Left ventricle myocardium inferior (tissue), 1 donor: ENCODE measurements at places on chromosomes 5 and 9. TPM values are rescaled to one million over a fixed set of nuclear protein-coding genes. Genes with fewer than 3 reads are reported as not detected.

The DOK3 gene
- 3.3 TPM for total RNA-seq

The EEIG1 gene
- 20.7 TPM for total RNA-seq

The PCDHGA8 gene
- total RNA-seq: 8.5 TPM

The TSSK1B gene
- total RNA-seq: not detected

The EXOC3 gene
- total RNA-seq: 46.2 TPM

The CDX1 gene
- not detected for total RNA-seq

The PCDHGC5 gene
- total RNA-seq: 2.9 TPM

The TMCO6 gene
- 2.6 TPM for total RNA-seq

The PCDHB8 gene
- 2.1 TPM for total RNA-seq

The FRMD3 gene
- 131 TPM for total RNA-seq

The MRPL50 gene
- total RNA-seq: 17.3 TPM

The RAI14 gene
- total RNA-seq: 6.7 TPM

The TPPP gene
- 21.6 TPM for total RNA-seq

The HTR1A gene
- not detected for total RNA-seq

The NDST1 gene
- 58.9 TPM for total RNA-seq

The ADGRV1 gene
- total RNA-seq: not detected

The CSF1R gene
- 15.5 TPM for total RNA-seq

The OXCT1 gene
- 234 TPM for total RNA-seq

The MSX2 gene
- 2.3 TPM for total RNA-seq
